ENCODE measurements at places on chromosomes 1 and 21.

GRCh38 chr1:43975249-43975961, 645 bp downstream of the ATP6V0B start:
- DNase-seq = peak; percentile 59

GRCh38 chr21:45379901-45380330, 25.0 kb upstream of the COL18A1 start:
- DNase-seq = no peak

- DNase-seq = peak; percentile 72
These were observed 57.9 kb downstream of the FMN2 start for GRCh38 chr1:240149484-240150094.

GRCh38 chr1:62245201-62245600, 50.6 kb downstream of the L1TD1 start:
- peak; percentile 28 for DNase-seq

GRCh38 chr21:16865632-16866031, 647.2 kb upstream of the CXADR start:
- DNase-seq = no peak

DNA sequence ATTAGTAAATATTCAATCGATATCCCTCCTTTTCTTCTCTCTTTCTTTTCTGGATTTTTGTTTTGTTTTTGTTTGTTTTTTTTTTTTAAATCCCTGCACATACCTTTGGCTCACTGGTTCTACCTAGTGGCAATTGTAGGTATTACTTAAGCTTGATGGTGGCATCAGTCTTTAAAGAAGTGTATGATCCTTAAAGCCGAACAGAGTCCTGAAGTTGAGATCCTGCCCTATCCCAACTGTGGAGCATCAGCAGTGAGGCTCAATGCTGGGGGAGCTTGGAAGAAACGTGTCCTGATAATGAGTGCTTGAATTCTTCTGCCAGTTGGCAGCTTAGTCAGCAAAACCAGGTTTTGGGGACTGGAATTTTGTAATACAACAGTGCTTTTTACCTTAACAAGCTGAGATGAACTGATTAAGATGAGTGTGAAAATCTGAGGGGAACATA, 60.8 kb downstream of the FASLG start:
- peak; percentile 58 for DNase-seq

- DNase-seq = no peak
These were observed 14.0 kb downstream of the SESN2 start for GRCh38 chr1:28273216-28273860.

GRCh38 chr1:12714710-12715475, 1.0 kb upstream of the AADACL3 start:
- DNase-seq = no peak

DNA sequence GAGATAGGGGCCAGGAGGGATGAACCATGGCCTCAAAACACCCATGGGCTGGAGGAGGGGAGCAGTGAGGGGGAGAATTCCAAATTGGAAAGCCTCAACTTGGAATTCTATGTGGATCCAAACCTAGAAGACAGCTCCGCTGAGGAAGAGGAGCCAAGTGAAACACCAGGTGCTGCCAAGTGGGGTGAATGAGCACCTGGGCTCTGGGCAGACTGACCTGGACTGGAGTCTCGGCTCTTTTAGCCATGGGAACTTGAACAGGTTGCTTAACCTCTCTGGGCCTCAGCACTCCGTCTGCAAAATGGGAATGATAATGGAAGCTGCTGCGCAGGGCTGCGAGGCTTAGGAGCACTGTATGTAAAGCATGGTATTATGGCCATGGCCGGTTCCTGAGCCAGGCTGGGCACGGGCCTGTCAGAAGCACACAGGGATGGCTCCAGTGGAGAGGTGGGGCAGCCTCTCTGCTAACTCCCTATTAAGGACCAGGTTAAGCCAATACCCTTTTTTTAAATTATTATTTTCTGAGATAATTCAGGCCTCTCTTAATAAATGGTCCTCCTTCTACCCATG, 81.5 kb downstream of the SYT2 start:
- DNase-seq = no peak

DNA sequence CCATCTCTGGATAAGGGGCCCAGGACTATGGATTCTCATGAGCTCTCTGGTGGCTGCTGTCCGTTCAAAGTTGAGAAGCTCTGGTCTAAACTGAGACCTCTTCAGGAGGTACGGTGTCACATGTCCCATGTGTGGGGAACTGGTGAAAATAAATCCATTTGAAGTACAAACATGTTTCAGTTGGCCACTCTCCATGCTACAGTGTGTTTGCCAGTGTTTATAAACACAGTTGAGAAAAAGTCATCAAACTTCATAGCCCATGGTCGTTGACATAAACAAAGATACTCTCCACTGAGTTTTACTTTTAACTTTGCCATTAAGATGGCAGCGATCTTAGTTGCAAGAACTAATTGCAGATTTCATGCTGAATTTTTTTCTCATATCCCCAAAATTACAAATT, 72.8 kb downstream of the PSMG1 start:
- DNase-seq = no peak

DNA sequence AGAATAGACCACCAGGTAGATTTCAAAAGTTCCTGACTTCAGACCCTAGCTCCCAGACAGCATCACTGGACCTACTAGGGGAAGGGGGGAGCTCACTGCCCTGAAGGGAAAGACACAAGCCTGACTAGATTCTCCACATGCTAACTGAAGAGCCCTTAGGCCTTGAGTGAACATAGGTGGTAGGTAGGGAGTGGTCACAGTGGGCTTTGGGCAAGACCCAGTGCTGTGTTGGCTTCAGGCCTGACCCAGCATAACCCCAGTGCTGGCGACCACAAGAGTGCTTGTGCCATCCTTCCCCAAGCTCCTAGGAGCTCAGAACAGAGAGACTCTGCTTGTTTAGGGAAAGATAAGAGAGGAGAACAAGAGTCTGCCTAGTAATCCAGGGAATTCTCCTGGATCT, 51.1 kb upstream of the ACADM start:
- DNase-seq = no peak

DNA sequence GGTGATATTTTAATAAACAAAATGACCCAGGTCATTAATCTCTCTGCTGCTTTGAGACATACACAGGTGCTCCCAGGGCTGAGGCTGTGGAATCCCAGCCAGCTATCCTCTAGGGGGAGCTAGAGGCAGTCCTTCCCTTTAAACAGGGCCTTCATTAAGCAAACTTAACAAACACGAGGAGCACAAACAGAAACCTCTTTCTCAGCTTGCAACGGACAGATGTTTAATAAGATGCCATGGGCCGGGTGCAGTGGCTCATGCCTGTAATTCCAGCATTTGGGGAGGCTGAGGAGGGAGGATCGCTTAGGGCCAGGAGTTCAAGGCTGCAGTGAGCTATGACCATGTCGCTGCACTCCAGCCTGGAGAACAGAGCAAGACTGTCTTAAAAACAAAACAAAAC, 106.7 kb downstream of the HIVEP3 start:
- peak; percentile 88 for DNase-seq

DNA sequence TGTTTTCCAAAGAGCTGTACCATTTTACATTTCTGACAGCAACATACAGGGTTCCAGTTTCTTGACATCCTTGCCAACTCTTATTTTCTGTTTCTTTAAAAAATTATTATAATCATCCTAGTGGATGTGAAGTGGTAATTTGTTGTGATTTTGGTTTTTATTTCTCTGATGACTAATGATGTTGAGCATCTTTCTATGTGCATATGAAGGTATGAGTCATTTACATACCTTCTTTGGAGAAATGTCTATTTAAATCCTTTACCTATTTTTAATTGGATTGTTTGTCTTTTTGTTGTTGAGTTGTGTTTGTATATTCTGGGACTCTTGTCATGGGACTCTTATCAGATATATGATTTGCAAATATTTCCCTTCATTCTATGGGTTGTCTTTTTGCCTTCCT, 20.8 kb upstream of the MPC2 start:
- no peak for DNase-seq

DNA sequence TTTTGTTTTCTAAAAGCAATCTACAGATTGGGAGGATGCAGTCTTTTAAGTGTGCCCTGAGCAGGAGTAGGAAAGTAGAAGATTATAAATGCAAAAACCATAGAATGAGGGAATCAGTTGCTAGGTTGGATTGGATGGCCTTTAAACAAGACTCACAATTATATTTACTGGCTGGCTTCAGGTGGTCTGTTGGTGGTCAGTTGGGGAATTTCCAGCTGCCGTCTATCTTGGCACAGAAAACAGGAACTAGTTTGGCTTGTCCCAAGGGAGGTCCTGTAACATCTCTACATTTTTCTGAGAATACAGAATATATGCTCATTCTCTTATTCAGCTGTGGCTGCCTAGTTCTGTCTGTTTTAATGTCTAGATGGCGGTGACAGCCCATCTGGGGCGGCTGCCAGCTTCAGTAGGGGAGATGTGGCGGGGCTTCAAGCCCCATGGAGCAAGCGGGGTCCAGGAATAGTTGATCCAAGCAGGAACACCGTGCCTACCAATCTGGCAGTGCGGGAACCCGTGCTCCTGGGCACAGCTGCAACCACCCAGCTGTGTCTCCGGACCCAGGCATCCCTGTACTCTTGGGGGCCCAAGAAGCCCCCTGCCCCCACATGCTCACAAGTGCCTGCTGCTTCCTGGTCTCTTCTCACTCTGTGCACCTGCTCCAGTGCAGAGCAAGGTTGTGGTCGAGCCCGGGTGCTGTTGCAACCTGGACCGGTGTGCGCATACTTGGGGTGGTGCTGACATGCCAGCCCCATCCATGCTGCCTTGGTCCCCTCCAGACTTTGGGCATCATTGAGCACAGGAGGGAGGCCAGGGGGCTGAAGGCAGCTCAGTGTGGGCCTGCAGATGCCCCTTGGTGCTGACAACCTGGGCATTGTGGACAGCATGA, 1182.6 kb downstream of the AMY1C start:
- DNase-seq = no peak

- DNase-seq = no peak
These were observed 42.8 kb upstream of the SIM2 start for GRCh38 chr21:36656138-36656537.

- DNase-seq = no peak
These were observed 197.8 kb downstream of the PBX1 start for GRCh38 chr1:164756741-164757140.

- DNase-seq = peak; percentile 79
These were observed at the start of gene LRRN2 for GRCh38 chr1:204685236-204686006. TSS of gene LRRN2 (minus strand) at chr1:204685738. CDS start at chr1:204619992, 65,746 bp downstream.

- no peak for DNase-seq
These were observed 187.1 kb downstream of the HIVEP3 start for GRCh38 chr1:41731516-41732030.

DNA sequence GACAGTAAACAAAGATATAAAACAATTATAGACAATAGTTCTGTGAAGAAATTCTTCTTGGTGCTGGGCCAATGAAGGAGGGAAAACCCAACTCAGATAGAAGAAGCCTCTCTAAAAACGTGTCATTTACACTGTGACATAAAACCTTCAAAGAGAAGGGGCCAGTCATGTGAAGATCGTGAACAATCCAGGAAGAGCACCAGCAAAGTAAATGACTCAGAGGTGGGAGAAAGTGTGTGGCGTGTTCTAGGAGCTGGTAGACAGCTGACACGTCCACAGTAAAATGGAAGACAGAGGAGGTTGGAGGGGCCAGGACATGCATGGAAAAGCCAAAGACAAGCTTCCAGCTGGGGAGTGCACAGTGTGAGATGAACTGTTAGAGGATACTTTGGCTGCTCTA, 143.6 kb downstream of the VAV3 start:
- DNase-seq = no peak

DNA sequence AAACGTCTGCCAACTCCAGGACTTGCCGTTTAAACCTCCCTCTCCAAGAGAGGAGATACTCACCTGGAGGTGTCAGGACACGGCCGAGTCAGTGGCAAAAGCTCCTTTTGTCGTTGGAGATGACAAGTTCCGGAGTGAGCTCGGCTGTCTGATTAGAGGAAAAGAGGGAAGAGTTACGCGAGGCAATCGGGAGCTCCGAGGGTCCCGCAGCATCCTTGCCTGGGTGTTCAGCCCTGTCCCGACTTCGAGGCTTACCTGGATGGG, 497 bp downstream of the ID3 start:
- DNase-seq = no peak

GRCh38 chr21:40118527-40118926, 251.3 kb downstream of the PCP4 start:
- DNase-seq = no peak
